HCT116 (cell line): ENCODE measurements at places on chromosomes 7 and 10. TPM values are rescaled to one million over a fixed set of nuclear protein-coding genes. Genes with fewer than 3 reads are reported as not detected.
A peak's percentile ranks its signal among the peaks of the same experiment; 100 is the strongest.

GRCh38 chr10:93821051-93821772 lies 63.5 kb downstream of the LGI1 start:
- H3K4me3 ChIP-seq: no peak overlapping the region
- H3K4me1 ChIP-seq: peaks cover 5% of the 10 kb centered on the region; the same call in 1 of the 2 replicates
- no peaks in the 10 kb centered on the region for H3K27me3 ChIP-seq
- H3K36me3 ChIP-seq: no peaks in the 10 kb centered on the region
- peak; percentile 36 for DNase-seq

GRCh38 chr10:79097021-79097872 lies 28.5 kb downstream of the ZMIZ1 start:
- peaks cover 20% of the 10 kb centered on the region for H3K4me1 ChIP-seq
- no peak overlapping the region for H3K4me3 ChIP-seq
- no peak overlapping the region for H3K27ac ChIP-seq
- no peak for DNase-seq

- no peak overlapping the region for H3K27ac ChIP-seq
- no peaks in the 10 kb centered on the region for H3K36me3 ChIP-seq
- peaks cover 6% of the 10 kb centered on the region for H3K4me1 ChIP-seq
- DNase-seq: no peak
- no peaks in the 10 kb centered on the region for H3K27me3 ChIP-seq
Observed at GRCh38 chr10:96846926-96847325, 14.8 kb downstream of the LCOR start.

GRCh38 chr10:118838364-118838763 lies 83.6 kb upstream of the CACUL1 start:
- peaks cover 66% of the 10 kb centered on the region for H3K4me1 ChIP-seq
- no peaks in the 10 kb centered on the region for H3K27me3 ChIP-seq
- no peaks in the 10 kb centered on the region for H3K36me3 ChIP-seq
- no peak for DNase-seq

Gene TAS2R4
- total RNA-seq: 1.2 TPM

Gene TCAF2
- total RNA-seq: 1.3 TPM

Gene HACD1
- 21.6 TPM for total RNA-seq

GRCh38 chr10:73590881-73591799 lies at the start of gene USP54:
TSS of gene USP54 (minus strand) at chr10:73591342. CDS start at chr10:73575658, 15,684 bp downstream.
- peaks cover 23% of the 10 kb centered on the region for H3K4me1 ChIP-seq
- no peaks in the 10 kb centered on the region for H3K36me3 ChIP-seq
- peak within 1 kb of the TSS; percentile 14 for H3K27ac ChIP-seq
- no peaks in the 10 kb centered on the region for H3K27me3 ChIP-seq
- DNase-seq: peak; percentile 32

DNA sequence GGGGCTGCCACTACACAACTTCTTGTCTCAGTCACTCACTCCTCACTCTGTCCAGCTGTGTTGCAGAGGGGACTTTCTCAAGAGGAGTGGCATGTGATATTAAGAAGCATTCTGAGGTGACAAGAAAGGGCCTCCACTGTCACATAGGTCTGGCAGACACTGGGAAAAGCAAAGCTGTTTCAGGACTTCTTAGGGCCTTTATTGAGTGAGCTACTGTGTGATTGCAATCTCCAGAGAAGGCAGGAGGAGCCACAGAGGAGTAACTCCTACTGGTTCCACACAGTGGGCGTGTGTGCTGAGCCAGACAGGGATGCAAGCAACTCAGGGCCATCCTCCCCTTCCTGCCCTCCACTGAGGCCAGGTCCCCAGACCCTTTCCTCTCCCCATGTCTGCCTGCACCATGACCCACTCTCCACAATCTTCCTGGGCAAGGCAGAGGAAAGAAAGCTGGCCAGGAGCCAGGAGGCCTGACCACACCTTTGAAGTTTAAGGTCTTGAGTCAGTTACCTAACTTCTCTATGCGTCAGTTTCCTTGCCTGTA lies 262.0 kb upstream of the ZMIZ1 start:
- H3K27ac ChIP-seq: no peak overlapping the region
- no peak for DNase-seq
- no peak overlapping the region for H3K4me3 ChIP-seq
- no peaks in the 10 kb centered on the region for H3K36me3 ChIP-seq
- peaks cover 4% of the 10 kb centered on the region; the same call in 1 of the 2 replicates for H3K4me1 ChIP-seq
- no peaks in the 10 kb centered on the region; the same call in 1 of the 2 replicates for H3K27me3 ChIP-seq

DNA sequence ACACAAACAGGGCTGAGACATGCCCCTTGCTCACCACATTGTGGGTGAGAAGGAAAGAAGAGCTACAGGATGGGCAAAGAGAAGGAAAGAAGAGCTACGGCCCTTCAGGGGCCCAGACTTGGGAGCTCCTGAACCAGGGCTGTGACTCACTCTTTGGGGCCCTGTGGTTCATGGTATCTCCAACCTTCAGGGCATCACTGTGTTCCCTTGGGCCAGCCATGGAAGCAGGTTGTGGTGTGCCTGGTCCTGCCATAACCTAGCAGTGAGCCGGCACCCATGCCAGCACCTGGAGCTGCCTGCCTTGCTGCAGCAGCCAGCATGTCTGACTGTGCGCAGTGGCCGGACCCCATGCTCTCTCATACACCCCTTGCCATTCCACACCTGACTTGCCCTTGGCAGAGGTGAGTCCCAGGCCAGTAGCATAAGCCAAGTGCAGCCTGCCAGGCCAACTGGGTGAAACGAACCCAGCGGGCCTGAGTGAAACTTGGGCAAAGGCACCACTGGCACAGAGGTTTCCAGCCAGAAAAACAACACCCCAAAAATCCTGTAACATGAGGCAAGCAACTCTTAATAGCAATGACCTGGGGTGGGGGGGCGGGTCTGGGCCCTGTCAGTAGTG lies 89.0 kb upstream of the CACUL1 start:
- H3K36me3 ChIP-seq: no peaks in the 10 kb centered on the region
- H3K4me1 ChIP-seq: peaks cover 48% of the 10 kb centered on the region
- no peak overlapping the region for H3K4me3 ChIP-seq
- no peaks in the 10 kb centered on the region for H3K27me3 ChIP-seq
- H3K27ac ChIP-seq: no peak overlapping the region

GRCh38 chr7:99029466-99030435 lies 114.2 kb downstream of the SMURF1 start:
- DNase-seq: no peak
- H3K4me1 ChIP-seq: no peaks in the 10 kb centered on the region
- H3K4me3 ChIP-seq: no peak overlapping the region
- no peak overlapping the region for H3K27ac ChIP-seq
- H3K36me3 ChIP-seq: peaks cover 19% of the 10 kb centered on the region; the same call in 1 of the 2 replicates

DNA sequence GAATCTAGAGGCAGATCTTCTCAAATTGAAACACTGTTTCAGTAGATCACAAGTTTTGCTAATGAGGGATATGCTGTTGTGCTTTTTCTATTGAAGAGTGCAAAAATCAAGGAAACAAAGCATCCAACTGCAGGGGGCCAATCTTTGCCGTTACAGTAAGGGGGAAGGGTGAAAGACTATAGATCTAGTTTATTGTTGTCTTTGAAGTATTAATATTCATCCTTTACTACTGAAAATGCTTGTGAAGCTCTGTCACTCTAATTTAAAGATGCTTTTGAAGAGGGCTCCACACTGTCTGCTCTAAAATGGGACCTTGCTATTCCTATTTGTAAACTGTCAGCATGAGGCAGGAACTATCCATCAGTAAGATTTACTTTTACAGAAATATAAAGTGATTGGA lies 110.3 kb downstream of the MBL2 start:
- H3K36me3 ChIP-seq: no peaks in the 10 kb centered on the region
- H3K27ac ChIP-seq: no peak overlapping the region
- H3K4me1 ChIP-seq: no peaks in the 10 kb centered on the region
- no peaks in the 10 kb centered on the region for H3K27me3 ChIP-seq
- no peak for DNase-seq
